ENCODE measurements at places on chromosomes 7 and 10.

DNA sequence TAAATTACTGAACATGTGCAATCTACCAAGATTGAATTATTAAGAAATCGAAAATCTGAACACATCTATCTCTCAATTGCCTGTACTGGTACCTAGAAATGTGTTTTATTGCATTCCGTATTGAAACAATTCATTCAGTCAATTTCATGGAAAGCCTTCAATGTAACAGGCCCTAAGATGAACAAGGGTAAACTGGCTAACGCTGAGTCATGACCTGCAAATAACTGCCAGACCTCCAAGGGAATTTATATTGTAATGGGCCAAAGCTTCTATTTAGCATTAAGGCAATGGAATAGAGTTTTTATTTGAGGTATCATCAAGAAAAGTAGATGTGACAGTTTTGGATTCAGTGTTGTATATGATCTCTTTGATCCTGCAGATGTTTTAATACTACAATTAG, 49.9 kb upstream of the CD36 start:
- H3K4me1 ChIP-seq = no peaks in the 10 kb centered on the region
- no peaks in the 10 kb centered on the region for H3K27me3 ChIP-seq
- H3K4me3 ChIP-seq = no peak overlapping the region
- no peak overlapping the region for H3K27ac ChIP-seq

DNA sequence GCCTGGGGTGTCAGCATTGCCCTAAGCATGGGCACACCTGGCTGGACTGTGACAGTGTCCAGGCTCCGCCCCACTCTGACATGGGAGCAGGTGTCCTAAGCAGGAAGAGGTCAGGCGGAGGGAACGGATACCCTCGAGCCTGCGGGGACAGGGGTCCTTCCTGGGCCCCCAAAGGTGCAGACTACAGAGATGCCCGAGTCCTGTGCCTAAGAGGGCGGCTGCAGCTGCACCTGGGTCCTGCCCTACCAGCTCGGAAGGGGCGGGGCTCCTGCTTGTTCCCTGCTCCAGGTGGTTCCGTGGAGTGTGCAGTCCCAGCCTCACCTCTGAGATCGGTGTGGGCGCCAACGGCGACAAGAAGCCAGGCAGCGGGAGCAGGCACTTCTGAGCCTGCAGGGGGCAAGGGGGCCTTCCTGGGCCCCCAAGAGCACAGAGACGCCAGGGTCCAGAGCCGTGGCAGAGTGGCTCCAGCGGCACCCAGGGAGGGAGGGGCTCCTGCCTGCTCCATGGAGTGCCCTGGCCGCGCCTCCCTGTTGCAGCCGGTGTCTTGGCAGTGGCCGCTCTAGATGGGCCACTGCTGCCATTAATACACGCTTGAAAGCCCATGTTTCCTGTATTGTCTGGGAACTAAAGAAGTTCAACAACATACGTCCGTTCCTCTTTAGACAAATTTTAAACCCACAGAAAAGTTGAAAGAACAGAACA, 64.5 kb upstream of the CACNA2D1 start:
- no peak overlapping the region for H3K27ac ChIP-seq
- no peak overlapping the region for H3K4me3 ChIP-seq
- H3K36me3 ChIP-seq = no peaks in the 10 kb centered on the region
- H3K27me3 ChIP-seq = no peaks in the 10 kb centered on the region
- H3K4me1 ChIP-seq = no peaks in the 10 kb centered on the region

DNA sequence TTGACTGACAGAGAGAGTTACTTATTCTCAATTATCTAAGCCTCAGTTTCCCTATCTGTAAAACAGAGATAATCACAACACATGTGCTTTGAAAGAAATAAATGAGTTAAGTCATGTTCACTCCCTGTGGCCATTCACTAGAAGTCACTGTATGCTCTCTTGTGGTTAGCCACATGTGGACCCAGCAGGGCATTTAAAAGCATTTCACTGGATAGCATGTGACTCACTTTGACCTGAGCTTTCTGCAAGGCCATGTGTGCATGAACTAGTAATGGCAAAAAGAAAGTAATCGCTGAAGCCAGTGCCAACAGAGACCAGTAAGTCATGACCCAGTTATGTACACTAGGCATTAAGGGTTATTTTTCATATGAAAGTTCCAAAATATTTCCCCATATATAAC, 557.0 kb upstream of the IGFBP3 start:
- H3K36me3 ChIP-seq = no peaks in the 10 kb centered on the region
- DNase-seq = no peak
- no peak overlapping the region for H3K27ac ChIP-seq
- H3K27me3 ChIP-seq = no peaks in the 10 kb centered on the region
- no peaks in the 10 kb centered on the region for H3K4me1 ChIP-seq
- no peak overlapping the region for H3K4me3 ChIP-seq

DNA sequence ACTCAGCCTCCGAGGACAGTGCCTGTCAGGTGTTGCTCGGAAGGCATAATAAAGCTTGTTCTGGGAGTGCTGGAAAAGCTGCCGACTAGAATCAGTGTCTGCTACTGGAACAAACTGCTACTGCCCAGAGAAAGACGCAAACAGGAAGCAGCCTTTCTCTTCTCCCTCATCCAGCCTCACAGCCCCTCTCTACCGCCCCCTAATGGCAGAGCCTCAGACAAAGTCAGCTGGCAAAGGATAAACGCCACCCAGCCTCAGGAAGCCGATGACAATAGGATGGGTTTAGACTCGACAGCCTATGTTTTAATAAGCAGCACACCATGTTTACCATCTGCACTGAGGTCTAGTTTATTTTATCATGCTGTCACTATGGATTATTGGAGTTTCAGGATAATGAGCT, 169.5 kb upstream of the LYZL1 start:
- H3K27ac ChIP-seq = no peak overlapping the region
- no peak for DNase-seq
- no peaks in the 10 kb centered on the region for H3K36me3 ChIP-seq
- H3K4me1 ChIP-seq = no peaks in the 10 kb centered on the region

GRCh38 chr10:72315611-72316385, 38.9 kb downstream of the DNAJB12 start:
- no peak for DNase-seq
- H3K27me3 ChIP-seq = no peaks in the 10 kb centered on the region
- peaks cover 46% of the 10 kb centered on the region for H3K4me1 ChIP-seq
- peaks cover 4% of the 10 kb centered on the region for H3K36me3 ChIP-seq
- H3K4me3 ChIP-seq = peak overlapping the region; percentile 37

DNA sequence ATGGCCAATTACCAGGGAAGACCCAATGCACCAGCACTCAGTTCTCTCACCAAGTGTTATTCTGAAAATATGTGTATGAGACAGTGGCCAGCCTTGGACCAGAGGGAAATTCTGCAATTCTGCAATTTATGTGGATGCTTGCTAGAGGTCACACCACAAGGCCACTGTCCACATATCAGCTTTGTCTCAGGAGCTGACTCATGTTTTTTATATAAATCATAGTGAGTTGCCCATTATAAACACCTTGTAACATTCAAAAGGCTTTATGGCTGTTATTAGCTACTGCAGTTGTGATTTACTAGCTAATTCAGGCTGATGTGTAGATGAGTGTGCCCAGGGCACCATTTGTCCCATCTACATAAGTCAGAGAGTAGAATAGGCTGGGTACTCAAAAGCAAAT, 649.0 kb downstream of the LRMDA start:
- no peak overlapping the region for H3K4me3 ChIP-seq
- H3K27me3 ChIP-seq = no peaks in the 10 kb centered on the region
- no peaks in the 10 kb centered on the region for H3K36me3 ChIP-seq
- no peak for DNase-seq
- H3K4me1 ChIP-seq = no peaks in the 10 kb centered on the region
- H3K27ac ChIP-seq = no peak overlapping the region

- H3K27ac ChIP-seq = no peak overlapping the region
- H3K4me1 ChIP-seq = no peaks in the 10 kb centered on the region
- H3K36me3 ChIP-seq = no peaks in the 10 kb centered on the region
- H3K4me3 ChIP-seq = no peak overlapping the region
Measured at GRCh38 chr7:48421357-48421756, 250.1 kb downstream of the ABCA13 start.

DNA sequence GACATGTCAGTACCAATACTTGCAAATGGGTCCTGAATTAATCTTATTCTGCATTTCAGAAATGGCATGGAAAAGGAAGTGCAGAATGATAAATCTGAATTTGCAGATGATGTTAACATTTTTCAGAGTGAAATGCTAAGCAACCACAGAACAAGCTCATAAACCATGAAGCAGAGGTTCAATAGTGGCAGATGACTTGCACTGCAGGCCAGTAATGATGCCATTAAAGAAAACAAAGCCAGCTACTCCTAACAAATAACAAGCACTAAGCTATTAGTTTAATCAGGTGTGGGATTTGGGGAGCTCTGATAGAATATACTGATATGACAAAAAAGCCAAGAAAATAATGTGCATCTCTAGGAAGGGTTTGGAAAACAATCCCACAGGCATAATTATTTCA, 85.4 kb downstream of the FAM13C start:
- no peak overlapping the region for H3K4me3 ChIP-seq
- H3K4me1 ChIP-seq = no peaks in the 10 kb centered on the region
- H3K36me3 ChIP-seq = no peaks in the 10 kb centered on the region
- no peak for DNase-seq
- H3K27ac ChIP-seq = no peak overlapping the region
- H3K27me3 ChIP-seq = no peaks in the 10 kb centered on the region

DNA sequence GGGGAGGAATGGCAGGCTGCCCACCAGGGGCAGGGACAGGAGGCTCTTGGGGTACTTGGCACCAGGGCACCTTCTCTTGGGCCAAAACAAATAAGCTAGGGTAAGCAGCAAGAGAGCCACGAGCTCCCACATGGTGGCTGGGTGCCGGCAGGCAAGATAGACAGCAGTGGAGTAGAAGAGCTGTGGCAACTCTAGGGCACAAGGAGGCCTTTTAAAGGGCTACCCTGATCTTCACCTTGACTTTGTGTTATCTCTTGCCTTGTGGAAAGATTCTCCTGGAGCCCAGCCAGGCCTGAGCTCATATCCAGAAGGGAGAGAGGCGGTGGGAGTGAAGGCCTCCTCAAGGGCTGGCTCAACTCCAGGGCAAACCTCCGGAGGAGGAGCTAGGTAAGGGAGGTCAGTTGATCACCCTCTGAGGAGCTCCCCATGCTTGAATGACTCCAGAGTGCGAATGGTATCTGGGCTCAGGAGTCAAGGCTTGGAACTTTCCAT, at the start of gene CYP17A1:
TSS of gene CYP17A1 (minus strand) at position 184 of the 492 bp plus-strand sequence. CDS start at position 132, 52 bp downstream.
- H3K4me3 ChIP-seq = no peak within 1 kb of the TSS
- no peak within 1 kb of the TSS for H3K27ac ChIP-seq
- DNase-seq = no peak

DNA sequence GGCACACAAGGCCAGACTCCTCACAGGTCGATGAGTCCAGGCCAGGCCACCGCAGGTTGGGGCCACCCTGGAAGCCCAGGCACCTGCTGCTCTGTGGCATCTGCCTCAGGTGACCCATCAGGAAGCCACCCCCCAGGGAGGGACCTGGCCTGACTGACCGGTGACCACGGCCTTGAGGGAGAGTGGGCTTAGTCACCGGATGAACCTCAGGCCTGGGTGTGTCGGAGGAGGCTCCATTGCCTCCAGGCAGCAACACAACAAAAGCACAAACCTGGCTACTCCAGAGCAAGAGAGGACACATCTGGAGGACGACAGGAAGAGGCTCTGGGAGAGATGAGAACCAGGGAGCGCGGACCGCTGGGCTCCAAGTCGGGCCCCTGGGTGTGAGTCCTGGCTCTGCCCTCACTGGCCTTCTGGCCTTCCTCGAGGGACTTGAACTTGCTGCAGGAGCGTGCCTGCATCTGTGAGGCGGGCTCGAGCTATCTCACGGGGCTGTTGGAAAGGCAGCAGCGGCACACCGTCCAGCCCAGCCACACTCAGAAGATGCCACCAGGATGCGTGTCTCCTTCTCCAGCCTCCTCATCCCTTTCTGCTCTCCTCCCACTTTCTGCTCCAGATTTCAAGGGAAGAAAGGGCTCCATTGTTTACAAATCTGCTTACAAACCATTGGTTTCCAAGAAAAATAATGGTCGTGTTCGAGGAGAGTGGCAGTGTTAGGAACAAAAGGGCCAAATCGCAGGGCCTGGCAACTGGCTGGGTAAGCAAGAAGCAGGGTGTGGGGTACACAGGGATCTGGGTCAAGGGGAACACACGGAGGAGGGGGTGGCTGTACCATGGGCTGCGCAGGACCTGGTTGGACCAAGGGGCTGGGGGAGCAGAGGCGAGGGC, 152.9 kb downstream of the ADAM12 start:
- no peaks in the 10 kb centered on the region for H3K4me1 ChIP-seq
- no peaks in the 10 kb centered on the region for H3K36me3 ChIP-seq
- no peak for DNase-seq
- no peak overlapping the region for H3K27ac ChIP-seq
- no peak overlapping the region for H3K4me3 ChIP-seq

- H3K27me3 ChIP-seq = peaks cover 16% of the 10 kb centered on the region
- H3K4me1 ChIP-seq = no peaks in the 10 kb centered on the region
- H3K4me3 ChIP-seq = no peak overlapping the region
Measured at GRCh38 chr7:44180631-44181030, 8.6 kb downstream of the GCK start.

DNA sequence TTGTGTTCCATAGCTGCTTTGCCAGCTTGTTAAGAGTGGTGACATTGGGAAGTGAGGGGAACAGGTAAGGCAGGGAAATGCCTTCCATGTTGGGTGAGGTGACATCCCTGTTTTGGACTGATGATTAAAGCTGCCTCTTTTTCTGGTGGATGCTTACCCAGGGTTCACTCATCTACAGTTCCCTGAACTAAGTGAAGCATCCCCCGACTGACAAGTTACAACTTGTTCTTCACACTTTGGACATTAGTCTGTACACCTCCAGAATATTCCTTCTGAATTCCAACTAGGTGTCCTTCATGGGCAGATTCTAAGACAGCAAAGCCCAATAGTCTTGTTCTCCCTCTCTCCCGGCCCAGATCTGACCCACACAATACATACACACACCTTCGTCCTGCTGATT, 63.4 kb downstream of the HDAC9 start:
- no peaks in the 10 kb centered on the region for H3K4me1 ChIP-seq
- H3K36me3 ChIP-seq = no peaks in the 10 kb centered on the region
- no peak for DNase-seq
- H3K27ac ChIP-seq = no peak overlapping the region
- no peaks in the 10 kb centered on the region for H3K27me3 ChIP-seq
- H3K4me3 ChIP-seq = no peak overlapping the region

GRCh38 chr7:101232141-101232850, 5.3 kb downstream of the CLDN15 start:
- DNase-seq = no peak
- H3K27ac ChIP-seq = no peak overlapping the region
- H3K4me1 ChIP-seq = peaks cover 3% of the 10 kb centered on the region
- no peaks in the 10 kb centered on the region for H3K27me3 ChIP-seq
- H3K4me3 ChIP-seq = no peak overlapping the region
- peaks cover 9% of the 10 kb centered on the region for H3K36me3 ChIP-seq

DNA sequence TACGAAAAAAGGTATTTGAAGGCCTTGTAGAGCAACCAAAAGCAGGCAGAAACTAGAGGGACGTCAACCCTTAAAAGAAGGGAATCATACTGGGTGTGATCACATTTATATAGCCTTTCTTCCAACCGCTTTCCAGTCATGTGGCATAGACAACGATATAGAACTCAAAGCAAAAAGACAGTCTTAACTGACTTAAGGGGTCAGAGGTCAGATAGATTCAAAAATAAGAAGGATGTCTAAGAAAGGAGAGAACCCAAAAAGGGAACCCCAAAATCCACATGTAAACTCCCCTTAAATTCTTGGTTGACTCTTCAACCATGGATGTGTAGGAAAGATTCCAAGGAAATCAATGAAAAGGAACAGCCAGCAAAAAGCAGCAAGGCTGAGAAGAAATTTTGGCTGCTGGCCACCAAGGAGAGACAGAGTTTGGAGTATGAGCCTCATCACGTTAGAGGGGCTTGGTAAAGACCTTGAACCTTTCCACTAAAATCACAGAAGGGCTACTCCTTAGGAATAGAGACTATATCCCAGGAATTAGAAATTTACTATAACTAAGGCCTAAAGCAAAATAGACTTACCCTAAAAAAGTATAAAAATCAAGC, 8.6 kb downstream of the BCAP29 start:
- H3K4me3 ChIP-seq = no peak overlapping the region
- H3K27me3 ChIP-seq = no peaks in the 10 kb centered on the region
- H3K36me3 ChIP-seq = peaks cover 33% of the 10 kb centered on the region
- H3K4me1 ChIP-seq = no peaks in the 10 kb centered on the region
- H3K27ac ChIP-seq = no peak overlapping the region
